ENCODE measurements at places on chromosomes 11 and 22.

GRCh38 chr11:104057908-104058307, 21.5 kb downstream of the DDI1 start:
- DNase-seq = no peak

GRCh38 chr11:118565051-118565450, 680 bp downstream of the IFT46 start:
- DNase-seq = no peak

- DNase-seq = no peak
Measured at GRCh38 chr11:75858042-75858441, 43.0 kb downstream of the UVRAG start.

GRCh38 chr11:115475564-115475963, 28.7 kb downstream of the CADM1 start:
- DNase-seq = no peak

Measured in GM04503 (cell line).